ENCODE measurements at places on chromosomes 2 and 18.

DNA sequence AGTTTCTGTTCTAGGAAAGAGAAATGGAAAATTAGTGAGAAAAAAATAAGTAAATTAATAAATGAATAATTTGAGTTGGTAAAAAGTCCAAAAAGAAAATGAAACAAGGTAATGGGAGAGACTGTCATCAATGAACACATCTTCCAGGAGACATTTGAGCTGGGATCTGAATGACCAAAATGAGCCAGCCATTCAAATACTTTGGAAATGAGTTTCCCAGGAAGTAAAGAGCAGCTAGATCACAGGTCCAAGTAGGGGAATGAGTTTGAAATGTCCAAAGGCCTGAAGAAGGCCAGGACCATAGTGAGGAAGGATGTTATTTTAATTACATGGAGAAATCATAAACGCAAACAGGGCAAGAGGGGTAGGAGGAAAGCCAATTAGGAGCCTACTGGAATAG lies 6.6 kb upstream of the DNAH7 start:
- no peak for DNase-seq

GRCh38 chr18:65753520-65753919 lies 2.7 kb downstream of the CDH7 start:
- DNase-seq = no peak

DNA sequence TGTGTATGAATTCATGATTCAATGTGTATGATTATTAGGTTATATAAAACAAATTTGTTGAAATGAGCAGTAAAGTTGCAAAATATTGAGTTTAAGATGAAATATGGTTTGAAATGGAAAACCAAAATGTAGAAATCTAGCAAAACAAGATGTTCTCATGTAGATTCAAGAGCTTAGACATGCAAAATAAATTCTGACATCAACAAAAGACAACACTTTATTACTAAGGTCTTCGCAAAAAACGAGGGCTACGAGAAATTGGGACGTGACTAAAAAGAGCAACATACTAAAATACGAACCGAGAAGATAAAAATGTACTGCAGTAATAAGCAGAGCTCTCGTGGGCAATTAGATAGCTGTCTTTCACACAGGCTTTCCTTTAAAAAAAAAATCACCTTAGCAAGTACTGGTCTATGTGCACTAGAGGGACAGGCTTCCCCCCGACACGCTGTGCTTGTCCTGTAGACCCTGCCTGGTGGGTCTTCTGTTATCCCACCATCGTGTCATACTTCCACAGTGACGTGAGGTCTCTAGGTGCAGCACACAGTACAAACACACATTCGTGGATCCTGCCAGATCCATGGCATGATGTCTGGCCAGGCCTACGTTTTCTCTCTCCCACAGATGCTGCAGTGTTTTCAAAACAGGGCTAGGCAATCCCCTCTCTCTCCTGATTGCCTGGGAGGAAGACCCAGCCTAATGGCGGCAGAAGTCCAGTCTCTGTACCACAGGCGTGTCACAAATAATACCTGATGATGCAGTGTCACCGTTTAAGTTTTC lies 240.8 kb downstream of the TCF4 start:
- no peak for DNase-seq

- no peak for DNase-seq
These were observed 45.6 kb upstream of the SLC1A4 start for GRCh38 chr2:64943387-64944150.

DNA sequence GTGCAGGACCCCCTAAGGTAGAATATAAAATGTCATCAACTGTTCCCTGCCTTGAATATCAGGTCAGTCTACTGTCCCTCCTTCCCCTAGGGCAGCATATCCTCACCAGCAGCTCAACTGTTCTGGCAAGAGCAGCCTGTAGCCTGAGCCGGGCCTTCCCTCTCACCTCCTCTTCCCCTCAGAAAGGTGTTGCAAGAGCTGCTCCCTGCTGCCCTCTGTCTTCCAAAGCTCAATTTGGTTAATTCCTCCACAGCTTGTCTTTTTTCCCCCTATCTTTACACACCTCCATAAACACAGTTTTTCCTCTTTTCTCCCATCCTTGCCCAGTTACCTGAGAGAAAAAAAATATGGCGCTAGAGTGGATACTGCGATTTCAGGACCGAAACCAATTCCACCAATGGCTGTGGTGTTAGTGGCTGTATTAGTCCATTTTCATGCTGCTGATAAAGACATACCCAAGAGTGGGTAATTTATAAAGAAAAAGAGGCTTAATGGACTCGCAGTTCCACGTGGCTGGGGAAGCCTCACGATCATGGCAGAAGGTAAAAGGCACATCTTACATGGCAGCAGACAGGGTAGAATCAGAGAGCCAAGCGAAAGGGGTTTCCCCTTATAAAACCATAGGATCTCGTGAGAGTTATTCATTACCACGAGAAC lies 184.7 kb downstream of the MREG start:
- DNase-seq = peak; percentile 27

DNA sequence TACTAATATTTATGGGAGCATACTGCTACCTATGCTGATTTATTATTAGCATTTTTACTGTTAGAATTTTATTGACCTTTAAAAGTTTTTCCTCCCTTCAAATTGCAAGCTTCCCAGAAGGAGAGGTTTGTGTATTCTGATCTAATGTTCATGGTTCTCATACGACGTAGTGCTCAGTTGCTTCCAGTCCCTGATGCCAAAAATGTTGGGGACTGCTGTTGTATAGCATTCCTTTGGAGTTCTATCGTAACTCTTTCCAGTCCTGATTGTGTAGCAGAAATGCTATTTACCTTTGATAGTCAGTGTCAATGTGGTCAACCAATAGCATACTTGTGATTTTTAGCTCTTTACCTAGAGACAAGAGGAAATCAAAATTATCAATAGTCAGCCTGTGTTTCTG lies 69.5 kb upstream of the ZSWIM2 start:
- DNase-seq = no peak

DNA sequence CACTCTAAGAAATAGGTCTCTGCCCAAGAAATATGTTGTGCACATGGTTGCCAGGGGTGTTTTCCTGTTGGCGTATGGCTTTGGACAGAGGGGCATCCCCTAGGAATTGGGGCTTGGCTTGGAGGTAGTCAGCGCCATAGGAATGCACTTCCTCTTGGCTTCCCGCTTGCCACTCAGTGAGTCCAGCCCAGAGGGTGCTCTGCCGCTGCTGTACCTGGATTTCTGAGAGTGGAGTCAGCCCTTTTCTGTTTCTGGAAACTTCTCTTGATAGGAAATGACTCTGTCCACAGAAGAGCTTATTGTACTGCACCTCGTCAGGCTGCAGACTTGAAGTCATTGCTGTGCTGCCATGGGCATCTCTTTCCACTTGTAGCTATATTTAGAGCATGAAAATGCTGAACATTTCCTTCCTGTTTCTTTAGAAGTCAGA lies 116.7 kb upstream of the MGAT5 start:
- DNase-seq = no peak

DNA sequence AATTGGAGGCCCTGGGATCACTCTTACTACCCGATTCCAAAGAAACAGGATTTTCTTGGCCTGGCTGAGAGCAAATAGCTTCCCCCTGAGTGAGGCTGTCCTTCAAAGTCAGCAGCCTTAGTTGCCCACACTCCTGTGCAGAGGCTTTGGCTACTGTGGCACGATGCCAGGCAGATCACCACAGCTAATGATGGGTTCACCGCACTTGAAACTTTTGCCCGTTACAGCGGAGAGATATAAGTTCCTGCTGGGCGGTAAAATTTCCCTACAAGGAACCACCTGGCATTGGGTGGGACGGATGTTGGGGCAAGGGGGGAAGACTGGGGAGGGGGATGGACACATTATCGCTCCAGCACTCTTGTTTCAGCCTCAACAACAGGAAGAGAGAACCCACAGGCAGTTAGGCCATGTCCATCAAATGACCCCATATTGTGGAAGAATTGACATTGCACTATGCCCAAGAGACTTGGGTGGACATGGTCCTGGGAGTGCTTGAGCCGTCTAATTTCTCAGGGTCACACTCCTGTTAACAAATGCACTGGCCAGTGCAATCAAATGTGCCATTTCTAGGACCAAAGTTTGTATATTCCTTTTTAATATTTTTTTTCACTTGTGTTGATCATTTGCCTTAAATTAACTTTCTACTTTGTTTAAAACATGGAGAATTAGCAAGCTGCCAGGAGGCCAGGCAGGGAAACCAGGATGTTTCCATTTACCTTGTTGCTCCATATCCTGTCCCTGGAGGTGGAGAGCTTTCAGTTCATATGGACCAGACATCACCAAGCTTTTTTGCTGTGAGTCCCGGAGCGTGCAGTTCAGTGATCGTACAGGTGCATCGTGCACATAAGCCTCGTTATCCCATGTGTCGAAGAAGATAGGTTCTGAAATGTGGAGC lies 4.4 kb downstream of the IL1B start:
- DNase-seq = no peak

- no peak for DNase-seq
These were observed 1206.0 kb upstream of the ZEB2 start for GRCh38 chr2:145725876-145726275.

DNA sequence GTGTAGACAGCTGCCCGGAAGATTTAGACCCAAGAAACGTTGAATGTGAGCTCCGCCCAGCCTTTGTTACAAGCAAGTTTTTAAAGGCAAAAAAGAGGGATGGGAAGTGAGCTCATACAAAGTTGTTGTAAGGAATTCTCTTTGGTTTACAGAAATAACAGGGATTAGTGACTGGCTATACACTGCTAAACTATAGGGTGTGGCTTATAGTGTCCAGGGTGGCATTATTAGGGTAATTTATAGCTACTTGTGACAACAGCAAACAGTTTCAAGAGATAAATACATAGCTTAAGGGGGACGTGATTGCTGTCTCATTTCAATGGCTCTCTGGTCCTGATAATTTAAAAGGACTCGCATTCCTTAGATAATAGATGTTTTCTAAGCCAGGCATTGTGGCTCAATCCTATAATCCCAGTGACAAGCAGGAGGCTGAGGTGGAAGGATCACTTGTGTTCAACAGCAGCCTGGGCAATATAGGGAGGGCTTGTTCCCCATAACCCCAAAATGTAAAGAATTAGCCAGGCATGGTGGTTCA lies 66.5 kb upstream of the TGIF1 start:
- DNase-seq = no peak

- DNase-seq = no peak
These were observed 86.7 kb downstream of the NRP2 start for GRCh38 chr2:205768815-205769494.

- DNase-seq = no peak
These were observed 1.7 kb downstream of the FANCL start for GRCh38 chr2:58239243-58239925.

- no peak for DNase-seq
These were observed 24.4 kb downstream of the MPHOSPH10 start for GRCh38 chr2:71154798-71155197.

- DNase-seq = no peak
These were observed 153.8 kb downstream of the MAP2 start for GRCh38 chr2:209577376-209578357.

GRCh38 chr2:235027558-235028214 lies 75.9 kb downstream of the SH3BP4 start:
- no peak for DNase-seq

- no peak for DNase-seq
These were observed 141.8 kb downstream of the GRB14 start for GRCh38 chr2:164479460-164479859.

DNA sequence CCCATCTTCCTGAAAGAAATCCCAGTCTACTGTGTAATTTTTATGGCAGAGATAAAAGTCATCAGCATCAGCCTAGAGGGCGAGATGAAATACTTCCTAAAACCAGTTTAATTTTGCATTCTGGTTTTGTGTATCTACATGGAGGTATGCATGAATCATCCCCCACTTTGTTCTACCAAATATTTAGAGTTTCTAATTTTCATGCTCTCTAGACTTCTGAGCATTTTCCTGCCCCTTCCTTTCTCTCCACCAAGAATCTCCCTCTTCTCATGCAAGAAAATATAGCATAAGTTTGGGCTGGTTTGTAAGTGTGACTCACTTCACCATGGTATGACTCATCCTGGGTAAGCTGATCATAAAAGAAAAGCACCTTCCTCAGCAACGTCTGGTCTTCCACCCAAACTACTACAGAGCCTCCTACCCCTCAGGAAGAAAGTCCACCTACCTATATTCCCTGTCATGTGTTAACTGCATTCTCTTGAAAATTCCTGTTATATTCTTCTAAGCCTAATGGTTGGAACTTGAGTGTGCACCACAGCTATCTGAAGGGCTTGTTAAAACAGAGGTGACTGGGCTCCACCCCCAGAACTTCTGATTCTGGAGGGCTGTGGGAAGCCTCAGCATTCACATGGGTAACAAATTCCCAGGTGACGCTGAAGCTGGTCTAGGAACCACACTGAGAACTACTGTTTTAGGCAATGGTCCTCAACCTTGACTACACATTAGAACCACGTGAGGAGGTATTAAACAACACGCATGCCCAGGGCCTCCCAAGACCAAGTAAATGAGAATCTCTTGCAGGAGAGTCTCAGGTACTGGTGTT lies 37.4 kb upstream of the RAPGEF4 start:
- DNase-seq = no peak

GRCh38 chr2:34806396-34806795 lies 1207.3 kb upstream of the FAM98A start:
- DNase-seq = no peak

DNA sequence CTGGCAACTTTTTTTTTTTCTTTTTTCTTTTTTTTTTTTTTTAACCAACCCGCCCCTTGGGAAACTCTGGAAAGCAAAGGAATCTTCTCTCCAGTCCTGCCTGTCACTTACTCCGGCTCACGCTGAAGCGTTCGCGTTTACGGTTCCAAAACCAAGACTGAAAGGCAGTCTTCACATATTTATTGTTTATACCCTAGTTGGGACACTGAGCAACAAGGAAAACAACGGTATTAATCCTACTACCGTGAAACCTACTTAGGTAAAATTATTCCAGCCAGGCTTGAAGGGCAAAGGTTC lies 125.4 kb downstream of the OSBPL1A start:
- no peak for DNase-seq

DNA sequence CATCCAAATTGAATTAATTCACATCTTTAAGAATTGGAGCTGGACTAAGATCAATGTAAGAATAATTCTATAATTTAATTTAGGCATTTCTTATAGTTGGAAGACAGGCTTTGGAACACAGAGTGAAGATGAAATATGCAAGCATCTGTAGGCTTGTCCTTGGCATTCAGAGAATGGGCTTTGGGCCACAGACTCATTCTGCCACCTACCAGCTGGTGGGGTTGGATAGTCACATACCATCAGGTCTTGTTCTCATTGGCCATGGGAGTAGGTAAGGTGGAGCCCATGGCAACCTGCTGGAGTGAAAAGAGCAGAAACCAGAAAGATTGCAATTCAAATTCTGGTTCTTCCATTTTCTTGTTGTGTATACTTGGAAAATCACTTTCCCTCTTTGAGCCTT lies 300.3 kb downstream of the CYRIA start:
- no peak for DNase-seq

Data from CD4-positive, alpha-beta T cell treated with Interleukin-12 subunit alpha and Interleukin-12 subunit beta, for 1 hour (primary cell).